GM23248 (cell line): ENCODE measurements at places on chromosomes 3 and 15. TPM values are rescaled to one million over a fixed set of nuclear protein-coding genes. Genes with fewer than 3 reads are reported as not detected.

The CLDN16 gene
- not detected in 2 replicates for polyA plus RNA-seq

The SCAPER gene
- polyA plus RNA-seq, result 5.5 and 7.8 TPM in 2 replicates

The ATP8B4 gene
- 0.89 and 1.1 TPM in 2 replicates for polyA plus RNA-seq

The RASL12 gene
- not detected in 2 replicates for polyA plus RNA-seq

The FBXO40 gene
- not detected in 2 replicates for polyA plus RNA-seq

The SEMA6D gene
- polyA plus RNA-seq, result 0.86 and 1.1 TPM in 2 replicates

The MCF2L2 gene
- 0.03 TPM in 1 of 2 replicates, not detected in the other for polyA plus RNA-seq

The FANCD2OS gene
- polyA plus RNA-seq, result not detected in 2 replicates

The SOX14 gene
- polyA plus RNA-seq, result not detected in 2 replicates

The CILP gene
- polyA plus RNA-seq, result 0.09 TPM in 1 of 2 replicates, not detected in the other

The OR5K2 gene
- not detected in 2 replicates for polyA plus RNA-seq

The ZNF660 gene
- polyA plus RNA-seq, result 0.54 and 1.2 TPM in 2 replicates

The UBAP1L gene
- 0.38 and 0.89 TPM in 2 replicates for polyA plus RNA-seq

The WDR49 gene
- polyA plus RNA-seq, result not detected in 2 replicates

The NFKBIZ gene
- 11.5 and 15.7 TPM in 2 replicates for polyA plus RNA-seq

The UTS2B gene
- 0.23 and 0.61 TPM in 2 replicates for polyA plus RNA-seq

The C15orf62 gene
- polyA plus RNA-seq, result 0.11 and 0.28 TPM in 2 replicates

The COL6A6 gene
- 0.08 TPM in 1 of 2 replicates, not detected in the other for polyA plus RNA-seq

The LRTM1 gene
- not detected in 2 replicates for polyA plus RNA-seq
